ENCODE measurements at places on chromosomes 11 and 22. TPM values are rescaled to one million over a fixed set of nuclear protein-coding genes. Genes with fewer than 3 reads are reported as not detected.

GNAZ gene
- 0.48 TPM for total RNA-seq

DNA sequence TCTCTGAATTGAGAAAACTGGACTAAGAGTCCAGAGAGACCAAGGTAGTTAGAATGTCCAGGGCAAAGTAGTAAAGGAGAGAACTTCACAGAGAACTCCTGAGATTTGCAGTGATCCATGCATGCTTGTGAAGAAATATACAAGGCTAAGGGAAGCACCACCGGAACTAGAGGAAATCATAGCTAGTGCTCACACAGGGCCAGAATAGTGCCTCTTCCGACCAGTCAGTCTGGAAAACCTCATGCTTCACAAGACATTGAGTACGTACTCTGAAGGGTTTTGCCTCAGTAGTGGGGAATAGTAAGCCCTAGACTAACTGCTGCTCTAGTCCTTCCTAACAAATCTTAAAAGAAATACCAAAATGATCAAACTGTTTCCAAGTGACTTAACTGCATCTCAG lies 108.0 kb downstream of the LRRC32 start:
- no peaks in the 10 kb centered on the region for H3K4me1 ChIP-seq
- H3K36me3 ChIP-seq = no peaks in the 10 kb centered on the region
- H3K27me3 ChIP-seq = no peaks in the 10 kb centered on the region
- no peak overlapping the region for H3K27ac ChIP-seq
- DNase-seq = no peak

GRCh38 chr11:2142300-2142759 lies 3.1 kb upstream of the IGF2 start:
- no peaks in the 10 kb centered on the region for H3K36me3 ChIP-seq
- H3K27ac ChIP-seq = peak overlapping the region; percentile 24
- DNase-seq = no peak

RAG1 gene
- total RNA-seq = 0.23 TPM

DNA sequence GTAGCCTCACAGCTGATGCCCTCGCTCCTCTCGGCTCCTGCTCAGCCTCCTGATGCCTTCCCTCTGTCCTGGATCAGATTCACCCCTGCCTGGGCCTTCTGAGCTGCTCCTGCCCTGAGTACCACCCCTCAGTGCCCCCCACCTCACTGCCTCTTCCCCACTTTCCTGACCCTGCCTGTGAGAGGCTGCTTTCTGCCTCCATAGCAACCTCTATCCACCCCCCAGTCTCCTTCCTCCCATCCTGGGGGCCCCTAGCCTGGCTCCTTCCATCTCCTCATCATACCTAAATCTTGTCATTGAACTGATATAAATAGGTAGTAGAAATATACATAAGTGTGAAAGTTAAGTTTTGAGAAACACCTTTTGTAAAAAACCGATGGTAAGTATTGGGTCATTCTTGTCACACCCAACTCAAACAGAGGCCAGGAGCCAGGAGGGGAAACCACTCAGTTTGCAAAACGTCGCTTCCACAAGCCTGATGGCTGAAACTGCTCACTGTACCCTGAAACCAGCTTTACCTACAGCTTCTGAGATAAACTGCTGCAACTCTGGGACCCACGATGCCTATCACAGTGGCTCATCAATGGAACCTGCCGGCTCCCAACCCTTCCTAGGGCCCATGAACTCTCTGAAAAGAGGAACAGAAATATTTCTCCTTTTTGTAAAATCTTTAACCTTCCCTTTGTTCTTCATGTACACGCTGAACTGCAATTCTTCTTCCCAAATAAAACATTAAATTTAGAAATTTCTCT lies 4.8 kb upstream of the APOBEC3H start:
- H3K4me3 ChIP-seq = no peak overlapping the region
- no peaks in the 10 kb centered on the region for H3K27me3 ChIP-seq
- H3K4me1 ChIP-seq = no peaks in the 10 kb centered on the region
- DNase-seq = no peak

DNA sequence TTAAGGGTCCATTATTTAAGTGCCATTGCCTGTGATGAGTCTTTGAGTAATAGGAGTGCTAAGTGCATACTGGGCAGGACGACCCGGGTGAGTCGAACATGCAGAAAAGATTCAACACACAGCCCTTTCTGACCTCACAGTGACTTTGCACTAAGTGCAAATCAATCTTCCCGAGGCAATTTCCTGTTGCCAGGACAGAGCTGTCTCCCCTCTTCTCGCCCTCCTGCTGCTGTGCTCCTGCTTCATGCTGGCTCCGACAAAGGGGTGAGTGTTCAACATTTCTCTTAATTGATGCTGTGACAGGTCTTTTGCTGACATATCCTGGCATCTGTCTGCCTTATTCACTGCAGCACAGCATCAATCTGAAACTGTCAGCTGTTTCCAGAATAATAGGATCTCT lies 42.0 kb downstream of the MCHR1 start:
- H3K4me1 ChIP-seq = no peaks in the 10 kb centered on the region
- H3K27ac ChIP-seq = no peak overlapping the region
- DNase-seq = no peak
- H3K4me3 ChIP-seq = no peak overlapping the region
- no peaks in the 10 kb centered on the region for H3K36me3 ChIP-seq

DNA sequence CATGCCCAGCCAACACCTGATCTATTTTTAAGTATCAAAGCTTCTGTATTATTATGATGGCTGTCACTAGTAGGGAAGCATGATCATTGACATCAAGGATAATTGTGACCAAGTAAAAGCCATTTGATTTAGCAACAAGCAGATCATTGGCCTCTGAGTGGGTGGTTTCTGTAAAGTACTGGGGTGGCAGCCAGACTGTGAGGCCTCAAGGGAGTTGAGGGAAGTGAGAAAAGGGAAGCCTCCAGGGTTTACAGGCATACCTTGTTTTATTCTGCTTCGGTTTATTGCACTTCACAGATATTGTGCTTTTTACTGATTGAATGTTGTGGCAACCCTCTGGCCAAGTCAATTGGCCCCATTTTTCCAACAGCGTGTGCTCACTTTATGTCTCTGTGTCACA lies 60.1 kb downstream of the PRR5L start:
- no peaks in the 10 kb centered on the region for H3K36me3 ChIP-seq
- no peak for DNase-seq
- no peak overlapping the region for H3K27ac ChIP-seq
- no peaks in the 10 kb centered on the region for H3K27me3 ChIP-seq
- no peak overlapping the region for H3K4me3 ChIP-seq

DNA sequence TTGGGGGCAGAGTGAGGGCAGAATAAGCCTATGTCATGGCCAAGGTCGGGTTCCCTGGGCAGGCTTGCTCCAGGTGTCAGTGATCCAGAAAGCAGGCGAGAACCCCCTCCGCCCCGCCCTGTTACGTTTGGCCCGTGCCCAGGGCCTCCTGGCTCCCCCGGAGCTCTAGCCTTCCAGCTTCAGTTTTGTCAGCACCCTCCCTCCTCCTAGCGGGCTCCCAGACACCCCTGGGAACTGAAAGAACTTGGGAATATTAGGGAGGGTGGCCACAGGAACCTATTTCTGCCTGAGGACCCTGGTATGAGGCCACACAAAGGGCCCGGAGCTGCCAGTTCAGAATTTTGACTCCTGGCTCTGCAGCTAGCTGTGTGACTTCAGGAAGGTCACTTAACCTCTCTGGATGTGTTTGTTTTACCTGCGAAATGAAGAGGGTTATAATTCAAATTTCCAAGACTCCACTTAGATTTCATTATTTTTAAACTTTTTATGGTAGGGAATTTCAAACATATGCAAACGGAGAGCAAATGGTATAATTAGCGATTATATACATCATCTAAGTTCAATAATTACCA lies 1.2 kb downstream of the TUBA8 start:
- H3K4me3 ChIP-seq = no peak overlapping the region
- no peaks in the 10 kb centered on the region for H3K4me1 ChIP-seq
- H3K27me3 ChIP-seq = no peaks in the 10 kb centered on the region
- DNase-seq = no peak
- H3K36me3 ChIP-seq = no peaks in the 10 kb centered on the region

- DNase-seq = peak; percentile 82
- H3K36me3 ChIP-seq = no peaks in the 10 kb centered on the region
- no peak overlapping the region for H3K27ac ChIP-seq
- H3K4me3 ChIP-seq = no peak overlapping the region
- H3K4me1 ChIP-seq = peaks cover 7% of the 10 kb centered on the region
- no peaks in the 10 kb centered on the region for H3K27me3 ChIP-seq
Measured at GRCh38 chr22:28019881-28020861, 101.1 kb upstream of the PITPNB start.

DNA sequence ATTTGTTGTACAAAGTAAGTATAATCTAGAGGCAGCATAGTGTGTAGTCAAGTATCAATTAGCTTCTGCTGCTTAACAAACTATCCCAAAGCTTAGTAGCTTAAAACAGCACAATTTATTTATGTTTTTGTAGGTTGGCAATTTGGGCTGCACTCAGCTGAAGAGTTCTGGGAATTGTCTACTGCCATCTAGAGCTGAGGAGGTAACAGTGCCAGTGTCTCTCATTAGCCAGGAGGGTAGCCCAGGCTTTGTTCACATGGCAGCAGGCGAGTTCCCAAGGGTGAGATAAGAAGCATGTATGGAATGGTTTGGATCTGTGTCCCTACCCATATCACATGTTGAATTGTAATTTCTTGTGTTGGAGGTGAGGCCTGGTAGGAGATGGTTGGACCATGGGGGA lies 45.8 kb upstream of the SLN start:
- no peak for DNase-seq
- no peak overlapping the region for H3K27ac ChIP-seq
- H3K4me3 ChIP-seq = no peak overlapping the region
- no peaks in the 10 kb centered on the region for H3K27me3 ChIP-seq
- peaks cover 5% of the 10 kb centered on the region for H3K4me1 ChIP-seq

DNA sequence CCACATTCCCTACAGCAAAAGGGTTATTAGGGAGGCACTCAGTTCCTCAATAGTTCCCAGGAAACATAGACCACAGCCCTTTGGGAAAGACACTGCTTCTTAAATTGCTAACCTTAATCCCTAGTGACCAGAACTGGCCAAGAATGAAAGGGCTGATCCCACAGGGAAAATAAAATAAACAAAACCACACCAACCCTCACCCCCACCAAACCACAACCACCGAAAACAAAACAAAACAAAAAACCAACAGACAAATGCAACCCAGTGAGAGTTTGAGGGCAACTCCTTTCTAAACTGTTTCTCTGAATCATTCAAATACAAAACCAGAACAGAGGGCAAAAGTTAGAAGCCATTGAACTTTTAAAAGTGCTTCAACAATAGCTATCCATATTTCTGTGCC lies 57.2 kb downstream of the NAV2 start:
- no peak for DNase-seq
- no peaks in the 10 kb centered on the region for H3K27me3 ChIP-seq
- H3K27ac ChIP-seq = no peak overlapping the region
- H3K4me3 ChIP-seq = no peak overlapping the region

- no peaks in the 10 kb centered on the region for H3K36me3 ChIP-seq
- H3K27ac ChIP-seq = no peak overlapping the region
- no peaks in the 10 kb centered on the region for H3K4me1 ChIP-seq
- H3K27me3 ChIP-seq = no peaks in the 10 kb centered on the region
Measured at GRCh38 chr11:129608711-129609110, 206.9 kb upstream of the TMEM45B start.

DNA sequence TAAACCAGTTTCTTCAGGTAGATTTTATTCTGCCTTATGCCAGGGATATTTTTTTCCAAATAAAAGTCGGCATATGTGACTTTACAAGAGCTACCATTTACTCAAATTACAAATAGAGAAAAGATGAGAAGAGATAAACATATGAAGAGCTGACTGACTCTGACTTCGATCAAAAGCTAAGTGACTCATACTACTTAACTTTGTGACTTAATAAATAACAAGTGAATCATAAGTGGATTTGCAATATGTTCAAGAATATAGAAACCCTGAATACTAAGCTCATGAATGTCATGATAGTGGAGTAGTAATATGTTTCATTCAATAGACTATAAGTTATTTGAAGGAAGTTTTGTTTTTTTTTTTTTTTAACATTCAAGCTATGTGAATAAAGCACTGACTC lies 130.5 kb upstream of the ANO3 start:
- H3K4me3 ChIP-seq = no peak overlapping the region
- no peak overlapping the region for H3K27ac ChIP-seq
- H3K36me3 ChIP-seq = no peaks in the 10 kb centered on the region
- H3K4me1 ChIP-seq = peaks cover under 1% of the 10 kb centered on the region
- DNase-seq = no peak

Data from Caco-2 (cell line).